Lung (tissue), 17 donors: ENCODE measurements at places on chromosomes 3 and 15. TPM values are rescaled to one million over a fixed set of nuclear protein-coding genes. Genes with fewer than 3 reads are reported as not detected.

The CCDC50 gene
- total RNA-seq = 119 TPM

The LTF gene
- total RNA-seq = 188 TPM

The PLSCR5 gene
- not detected for total RNA-seq

The SPATA12 gene
- total RNA-seq = 0.15 TPM

DNA sequence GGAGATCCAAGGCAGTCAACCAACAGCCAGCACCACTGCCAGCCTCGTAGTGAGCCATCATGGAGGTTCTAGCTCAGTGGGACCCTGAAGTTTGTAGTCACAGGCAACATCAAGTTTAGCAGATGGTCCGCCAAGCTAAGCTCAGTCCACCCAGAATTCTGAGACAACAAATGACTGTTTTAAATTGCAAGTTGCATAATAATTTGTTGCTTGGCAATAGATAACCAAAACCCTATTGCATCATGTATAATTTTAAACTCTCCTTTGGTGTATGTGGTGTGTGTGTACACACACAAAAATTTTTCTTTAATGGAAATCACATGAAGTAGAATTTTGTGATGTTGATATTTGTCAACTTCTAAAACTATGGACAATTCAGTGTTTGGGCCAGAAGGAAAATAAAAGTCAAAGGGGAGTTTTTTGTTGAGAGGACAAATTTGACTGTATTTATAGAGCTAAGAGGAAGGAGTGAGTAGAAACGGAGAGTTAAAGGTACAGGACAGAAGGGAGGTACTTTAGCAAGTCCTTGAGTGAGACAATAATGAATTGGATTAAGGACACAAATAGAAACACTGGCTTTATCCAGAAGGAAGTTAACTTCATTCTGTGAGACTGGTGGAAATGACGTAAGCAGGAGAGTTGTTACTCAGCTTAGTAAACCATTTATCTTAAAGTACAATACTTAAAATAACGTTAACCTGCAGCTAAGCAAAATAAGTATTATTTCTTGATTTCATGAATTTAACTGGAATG, 83.6 kb downstream of the NCEH1 start:
- peak; percentile 56 for DNase-seq

GRCh38 chr15:34799149-34800101, 4.1 kb upstream of the ACTC1 start:
- peak; percentile 81 for DNase-seq

- no peak for DNase-seq
Observed at GRCh38 chr3:71395470-71395869, 188.1 kb downstream of the FOXP1 start.

- DNase-seq = peak; percentile 45
Observed at GRCh38 chr15:88657326-88658069, 18.7 kb downstream of the ISG20 start.

DNA sequence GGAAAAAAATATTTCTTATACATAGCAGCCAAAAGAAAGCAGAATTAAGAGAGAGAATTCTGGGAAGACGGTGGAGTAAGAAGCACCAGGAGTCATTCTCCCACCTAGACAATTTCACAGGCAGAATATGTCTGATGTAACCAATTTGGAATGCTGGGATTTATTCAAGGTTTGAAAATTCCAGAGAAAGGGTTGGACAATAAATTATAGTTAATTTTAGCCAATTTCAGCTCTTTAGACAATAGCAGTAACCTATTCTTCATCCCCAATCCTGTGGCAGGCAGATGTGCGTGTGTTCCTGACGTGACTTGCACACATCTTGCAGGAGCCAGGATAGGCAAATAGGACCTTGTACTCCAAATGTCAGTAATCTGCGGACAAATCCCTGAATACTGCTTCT, 541.0 kb upstream of the NAALADL2 start:
- DNase-seq = no peak

GRCh38 chr15:80721476-80721875, 26.4 kb downstream of the ABHD17C start:
- no peak for DNase-seq

DNA sequence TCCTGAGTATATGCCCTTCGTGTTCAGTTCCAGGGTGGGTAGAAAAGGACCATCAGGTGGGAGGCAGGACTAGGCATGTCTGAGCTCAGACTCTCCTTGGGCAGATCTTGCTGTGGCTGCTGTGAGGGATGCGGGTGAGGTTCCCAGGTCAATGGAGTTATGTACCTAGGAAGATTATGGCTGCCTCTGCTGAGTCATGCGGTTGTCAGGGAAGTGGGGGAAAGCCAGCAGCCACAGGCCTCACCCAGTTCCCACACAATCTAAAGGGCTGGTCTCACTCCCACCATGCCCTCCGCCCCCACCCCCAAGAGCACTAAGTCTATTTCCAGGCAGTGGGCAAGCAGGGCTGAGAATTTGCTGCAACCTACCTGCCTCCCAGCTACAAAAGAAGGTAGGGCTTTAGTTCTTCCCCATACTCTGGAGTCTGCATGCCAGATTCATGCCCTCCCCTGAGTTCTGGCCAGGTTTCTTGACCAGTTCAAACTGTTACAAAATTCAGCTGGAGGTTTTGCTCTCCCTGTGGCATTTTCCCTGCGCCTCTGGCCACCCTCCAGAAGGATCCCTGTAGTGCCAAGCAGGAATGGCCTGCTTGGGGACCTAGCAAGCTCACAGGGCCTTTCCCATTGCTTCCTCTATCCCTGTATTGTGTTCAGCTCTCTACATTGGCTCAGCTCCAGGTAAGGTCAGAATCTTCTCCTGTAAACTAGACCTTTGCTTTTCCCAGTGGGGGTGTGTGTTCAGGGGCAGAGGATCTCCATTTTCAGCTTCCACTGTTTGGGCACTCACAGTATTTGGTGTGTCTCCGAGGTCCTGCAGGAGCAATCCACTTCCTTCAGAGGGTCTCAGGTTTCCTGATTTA, 12.7 kb upstream of the TMCO5A start:
- DNase-seq = no peak
